Kidney (tissue), 22 donors: ENCODE measurements at places on chromosomes 1 and 21.

- H3K4me3 ChIP-seq, result no peak overlapping the region
- H3K4me1 ChIP-seq, result no peaks in the 10 kb centered on the region
- no peaks in the 10 kb centered on the region for H3K27me3 ChIP-seq
- no peaks in the 10 kb centered on the region for H3K36me3 ChIP-seq
- no peak overlapping the region for H3K27ac ChIP-seq
These were observed 157.2 kb upstream of the NFIA start for GRCh38 chr1:60924964-60925798.

DNA sequence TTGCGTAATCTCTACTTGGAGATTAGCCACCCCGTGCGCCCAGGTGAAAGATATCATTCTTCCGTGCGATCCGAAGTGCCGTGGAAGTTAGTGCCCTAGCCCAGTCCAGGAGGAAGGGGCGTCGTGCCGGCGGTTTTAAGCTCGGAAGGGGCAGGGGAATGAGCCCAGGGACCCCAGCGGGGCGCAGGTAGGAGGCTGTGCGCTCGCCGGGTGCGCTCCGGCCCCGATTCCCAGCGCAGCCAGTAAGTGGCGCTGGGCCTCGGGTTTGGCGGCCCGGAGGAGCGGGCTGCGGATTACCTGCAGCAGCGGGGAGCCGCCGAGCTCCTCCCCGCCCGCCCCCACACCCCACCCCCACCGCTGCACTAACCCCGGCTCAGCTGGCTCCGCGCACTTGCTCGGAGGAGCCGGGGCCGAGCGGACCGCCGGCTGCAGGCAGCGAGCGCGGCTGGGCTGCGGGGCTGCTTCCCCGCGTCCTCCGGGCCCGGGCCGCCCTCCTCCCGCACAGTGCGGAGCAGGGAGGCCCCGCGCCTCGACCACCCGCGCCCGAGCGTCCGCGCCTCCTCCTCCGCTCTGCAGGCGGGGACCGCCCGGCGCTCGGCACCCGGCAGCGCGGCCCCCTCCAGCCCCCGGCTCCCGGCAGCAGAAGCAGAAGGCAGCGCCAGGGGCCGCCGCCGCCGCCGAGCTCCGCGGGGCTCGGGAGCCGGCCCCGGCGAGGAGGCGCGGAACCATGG lies at the start of gene RYR2:
Gene RYR2, plus strand, starts transcription at position 390 of the 731 bp plus-strand sequence. Its CDS starts 338 bp downstream, at position 728.
- no peak within 1 kb of the TSS for H3K27ac ChIP-seq
- H3K4me1 ChIP-seq, result no peaks in the 10 kb centered on the region
- H3K36me3 ChIP-seq, result no peaks in the 10 kb centered on the region
- DNase-seq, result peak; percentile 70
- H3K27me3 ChIP-seq, result peaks cover 27% of the 10 kb centered on the region

- peak overlapping the region; percentile 85 for H3K4me3 ChIP-seq
- H3K4me1 ChIP-seq, result no peaks in the 10 kb centered on the region
- no peaks in the 10 kb centered on the region for H3K36me3 ChIP-seq
- no peaks in the 10 kb centered on the region for H3K27me3 ChIP-seq
- DNase-seq, result peak; percentile 71
These were observed 1.1 kb downstream of the LRRC8C start for GRCh38 chr1:89633800-89634625.

DNA sequence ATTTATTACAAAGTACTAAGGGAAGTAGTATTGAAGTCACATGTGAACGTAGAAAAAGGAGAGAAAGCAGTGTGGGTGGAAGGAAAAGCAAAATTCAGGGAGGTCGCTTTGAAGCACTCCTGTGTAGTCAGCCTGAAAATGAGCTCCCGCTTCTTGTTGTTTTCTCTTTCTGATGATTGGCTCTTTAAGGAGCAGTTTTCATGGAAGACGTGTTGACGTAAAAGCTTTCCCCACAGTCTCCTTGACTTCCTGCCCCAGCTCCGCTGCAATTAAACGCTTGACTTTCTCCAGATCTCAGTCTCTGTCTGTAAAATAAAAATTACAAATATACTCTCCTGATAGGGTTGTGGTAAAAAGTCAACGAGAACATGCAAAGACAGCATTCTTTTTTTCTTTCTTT lies 661.5 kb upstream of the ZP4 start:
- no peak for DNase-seq
- H3K27ac ChIP-seq, result no peak overlapping the region
- no peaks in the 10 kb centered on the region for H3K36me3 ChIP-seq
- H3K4me1 ChIP-seq, result no peaks in the 10 kb centered on the region

GRCh38 chr1:14136152-14136763 lies 436.3 kb downstream of the PRDM2 start:
- H3K36me3 ChIP-seq, result no peaks in the 10 kb centered on the region
- peaks cover 3% of the 10 kb centered on the region for H3K4me1 ChIP-seq
- no peak overlapping the region for H3K4me3 ChIP-seq
- no peaks in the 10 kb centered on the region for H3K27me3 ChIP-seq
- no peak overlapping the region for H3K27ac ChIP-seq

DNA sequence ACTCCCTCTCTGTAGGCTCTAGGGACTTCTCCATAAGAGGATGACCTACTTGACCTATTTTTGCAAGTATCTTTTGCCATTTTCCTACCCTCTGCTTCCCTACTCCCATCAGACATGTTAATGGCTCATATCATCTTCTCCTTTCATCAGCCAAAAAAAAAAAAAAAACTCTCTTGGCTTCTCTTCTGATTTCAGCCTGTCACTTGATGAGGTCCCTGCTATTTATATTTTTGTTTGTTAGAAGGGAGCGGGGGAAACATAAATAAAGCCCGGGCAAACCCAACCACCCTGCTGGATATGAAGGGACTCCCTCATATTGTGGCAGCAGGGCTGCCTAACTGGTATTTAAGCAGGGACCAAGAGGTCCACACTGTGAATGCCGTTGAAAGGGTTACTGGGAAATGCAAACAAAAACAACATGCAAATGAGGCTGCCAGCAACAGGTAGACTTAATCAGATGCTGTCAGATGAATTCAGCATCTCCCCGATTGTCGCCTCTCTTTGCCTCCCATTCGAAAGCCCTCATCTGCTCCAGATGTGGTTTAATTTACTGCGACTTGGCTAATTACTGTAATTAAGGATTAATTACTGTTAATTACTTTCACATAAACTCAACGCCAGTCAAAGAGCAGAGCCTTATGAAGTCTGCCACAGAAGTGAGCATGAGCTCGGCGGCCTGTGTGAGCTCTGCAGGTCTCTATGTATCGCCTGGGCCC lies 172.3 kb downstream of the PBX1 start:
- no peak overlapping the region for H3K27ac ChIP-seq
- no peaks in the 10 kb centered on the region for H3K36me3 ChIP-seq
- DNase-seq, result no peak
- no peaks in the 10 kb centered on the region for H3K4me1 ChIP-seq
- H3K27me3 ChIP-seq, result no peaks in the 10 kb centered on the region
- no peak overlapping the region for H3K4me3 ChIP-seq

DNA sequence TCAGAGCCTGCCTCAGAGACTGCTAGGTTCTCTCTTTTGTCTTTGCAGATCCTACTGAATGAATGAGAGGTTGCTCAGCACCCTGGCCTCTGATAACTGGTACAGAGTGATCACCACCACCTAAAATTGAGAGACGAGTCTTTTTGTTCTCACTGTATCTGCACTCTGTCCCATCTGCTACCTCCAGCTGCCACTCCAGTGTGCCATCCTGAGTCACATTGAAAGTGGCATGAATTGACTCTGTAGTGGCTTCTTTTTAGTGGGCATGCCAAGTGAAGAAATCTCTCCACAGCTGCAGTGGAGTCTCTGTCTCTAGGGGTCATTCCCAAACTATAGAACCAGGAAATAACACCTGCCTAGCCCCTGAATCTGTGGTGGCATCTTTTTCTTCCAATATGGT lies 14.7 kb downstream of the CAMK1G start:
- no peaks in the 10 kb centered on the region for H3K36me3 ChIP-seq
- H3K4me1 ChIP-seq, result no peaks in the 10 kb centered on the region
- no peak overlapping the region for H3K4me3 ChIP-seq
- H3K27me3 ChIP-seq, result no peaks in the 10 kb centered on the region
- no peak overlapping the region for H3K27ac ChIP-seq
- DNase-seq, result no peak

DNA sequence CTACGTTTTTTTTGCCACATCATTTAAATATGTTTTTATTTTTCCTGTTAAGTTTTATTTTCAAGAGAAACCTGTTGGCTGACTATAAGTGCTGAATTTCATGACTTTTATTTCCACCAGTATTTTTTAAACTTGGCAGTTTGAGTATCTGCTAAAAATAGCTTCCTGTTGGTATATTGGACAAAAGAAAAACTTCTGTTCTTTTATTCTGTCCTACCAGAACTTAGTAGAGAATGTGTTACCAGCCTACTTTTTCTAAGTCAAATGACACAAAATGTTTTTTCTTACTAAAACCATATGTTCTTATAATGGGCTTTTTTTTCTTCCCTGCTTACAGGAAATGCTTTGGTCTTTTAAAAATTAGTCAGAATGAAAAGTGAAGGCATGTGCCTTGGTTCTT lies 7.6 kb downstream of the DR1 start:
- peak; percentile 59 for DNase-seq
- H3K4me1 ChIP-seq, result peaks cover 4% of the 10 kb centered on the region
- H3K36me3 ChIP-seq, result peaks cover 4% of the 10 kb centered on the region
- H3K27me3 ChIP-seq, result no peaks in the 10 kb centered on the region
- no peak overlapping the region for H3K4me3 ChIP-seq

DNA sequence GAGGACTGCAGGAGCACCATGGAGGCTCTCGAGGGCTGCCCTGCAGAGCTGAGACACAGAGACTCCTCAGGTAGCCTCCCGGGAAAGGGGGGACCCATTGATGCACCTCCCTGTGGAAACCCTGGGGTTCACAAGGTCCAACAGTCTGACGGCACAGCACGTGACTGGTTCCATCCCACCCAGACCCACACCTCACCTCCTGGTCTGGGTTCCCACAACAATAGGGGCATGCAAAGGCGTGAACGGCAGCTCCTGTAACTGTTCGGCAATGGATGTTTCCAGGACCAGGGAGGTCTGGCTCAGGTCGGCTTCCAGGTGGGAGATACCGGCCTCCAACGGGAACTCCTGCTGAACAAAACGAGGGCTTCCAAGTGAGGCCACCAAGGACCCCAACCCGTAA lies 86.8 kb downstream of the NPHP4 start:
- H3K27ac ChIP-seq, result no peak overlapping the region
- H3K36me3 ChIP-seq, result peaks cover 8% of the 10 kb centered on the region
- no peak overlapping the region for H3K4me3 ChIP-seq
- DNase-seq, result no peak
- no peaks in the 10 kb centered on the region for H3K27me3 ChIP-seq
- no peaks in the 10 kb centered on the region for H3K4me1 ChIP-seq

- H3K27ac ChIP-seq, result no peak overlapping the region
- H3K4me1 ChIP-seq, result peaks cover 3% of the 10 kb centered on the region
- no peaks in the 10 kb centered on the region for H3K27me3 ChIP-seq
- H3K36me3 ChIP-seq, result no peaks in the 10 kb centered on the region
These were observed 467.1 kb downstream of the LMO4 start for GRCh38 chr1:87795615-87796337.

DNA sequence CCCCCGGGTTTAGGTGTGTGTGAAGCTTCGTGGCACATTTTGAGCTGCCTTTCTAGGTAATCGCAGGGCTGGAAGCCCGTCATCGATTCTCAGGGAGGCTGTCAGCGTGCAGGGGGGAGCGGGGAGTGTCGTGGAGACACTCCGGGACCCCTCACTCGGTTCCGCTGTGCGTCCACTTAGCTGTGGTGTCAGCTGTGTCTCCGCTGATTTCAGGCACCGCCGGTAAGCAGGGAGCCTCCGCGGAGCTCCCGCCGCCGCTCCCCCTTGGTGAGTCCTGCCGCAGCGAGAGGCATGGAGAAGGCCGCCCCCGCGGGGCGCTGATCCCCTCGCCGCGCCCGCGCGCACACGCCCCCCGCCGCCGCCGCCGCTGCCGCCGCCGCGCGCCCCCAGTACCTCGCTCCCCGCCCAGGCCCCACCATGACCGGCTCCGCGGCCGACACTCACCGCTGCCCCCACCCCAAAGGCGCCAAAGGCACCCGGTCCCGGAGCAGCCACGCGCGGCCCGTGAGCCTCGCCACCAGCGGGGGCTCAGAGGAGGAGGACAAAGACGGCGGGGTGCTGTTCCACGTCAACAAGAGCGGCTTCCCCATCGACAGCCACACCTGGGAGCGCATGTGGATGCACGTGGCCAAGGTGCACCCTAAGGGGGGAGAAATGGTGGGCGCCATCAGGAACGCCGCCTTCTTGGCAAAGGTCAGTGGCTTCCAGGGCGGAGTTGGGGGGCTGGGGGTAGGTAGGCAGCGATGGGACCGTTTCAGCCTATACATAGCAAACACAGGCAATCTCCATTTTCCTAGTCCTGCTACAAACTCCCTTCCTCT lies 995 bp downstream of the VASH2 start:
- no peak overlapping the region for H3K27ac ChIP-seq
- peak overlapping the region; percentile 74 for H3K4me3 ChIP-seq
- peaks cover 4% of the 10 kb centered on the region for H3K4me1 ChIP-seq
- H3K36me3 ChIP-seq, result no peaks in the 10 kb centered on the region
- DNase-seq, result peak; percentile 76

- no peak for DNase-seq
- peaks cover 12% of the 10 kb centered on the region for H3K4me1 ChIP-seq
- H3K36me3 ChIP-seq, result peaks cover 22% of the 10 kb centered on the region
- H3K27me3 ChIP-seq, result no peaks in the 10 kb centered on the region
- H3K4me3 ChIP-seq, result no peak overlapping the region
These were observed 3.2 kb downstream of the BTF3L4 start for GRCh38 chr1:52059321-52059720.
